Erythroblast (primary cell): ENCODE measurements at places on chromosomes 16 and 17.

- no peak for DNase-seq
Observed at GRCh38 chr16:14669776-14670175, 24.3 kb downstream of the PLA2G10 start.

DNA sequence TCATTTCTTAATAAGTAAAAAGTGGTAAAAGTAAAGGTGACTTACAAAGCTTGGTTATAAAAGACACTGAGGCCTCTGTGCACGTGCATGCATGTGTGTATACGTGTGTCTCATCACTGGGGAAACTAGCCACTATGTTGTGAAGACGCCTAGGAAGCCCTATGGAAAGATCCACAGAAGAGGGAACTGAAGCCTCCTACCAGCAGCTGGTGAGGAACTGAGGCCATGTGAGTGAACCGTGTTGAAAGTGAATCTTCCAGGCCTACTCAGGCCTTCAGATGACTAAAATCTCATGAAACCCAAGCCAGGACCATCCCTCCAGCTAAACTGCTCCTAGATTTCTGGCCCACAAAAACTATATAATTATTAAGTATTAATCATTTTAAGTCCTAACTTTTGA, 23.7 kb downstream of the PHLPP2 start:
- no peak for DNase-seq

GRCh38 chr16:11587643-11588247, 1.0 kb upstream of the LITAF start:
- DNase-seq: no peak

DNA sequence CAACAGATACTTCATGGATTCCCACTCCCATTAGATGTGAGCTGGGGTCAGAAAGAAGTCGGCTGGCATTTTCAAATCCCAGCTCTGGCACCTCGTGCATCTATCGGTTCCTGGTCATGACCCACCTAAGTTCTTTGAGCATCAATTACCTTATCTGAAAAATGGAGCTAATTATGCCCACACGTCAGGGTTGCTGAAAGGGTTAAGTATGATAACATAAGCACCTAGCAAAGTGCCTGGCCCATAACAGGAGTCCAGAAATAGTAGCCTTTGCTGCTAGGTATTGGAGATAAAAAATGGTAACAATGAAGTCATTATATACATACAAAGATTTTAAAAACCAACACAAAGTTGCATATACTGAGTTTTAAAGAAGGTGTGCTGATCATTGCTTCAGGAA, 14.1 kb upstream of the GNA13 start:
- no peak for DNase-seq

DNA sequence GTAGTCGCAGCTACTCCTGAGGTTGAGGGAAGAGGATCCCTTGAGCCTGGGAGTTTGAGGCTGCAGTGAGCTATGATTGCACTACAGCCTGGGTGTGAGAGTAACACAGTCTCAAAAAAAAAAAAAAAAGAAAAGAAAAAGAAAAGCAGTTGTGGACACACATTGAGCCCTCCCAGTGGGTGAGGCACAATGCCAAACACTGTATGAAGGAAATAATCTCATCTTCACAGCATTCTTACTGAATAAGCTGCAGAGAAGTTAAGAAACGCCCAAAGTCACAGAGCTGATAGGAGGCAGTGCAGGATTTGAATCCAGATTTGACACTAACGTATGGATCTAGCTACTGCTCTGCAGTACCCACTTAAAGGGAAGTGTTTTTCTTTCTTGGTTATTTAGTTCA, 5.9 kb upstream of the LYZL6 start:
- no peak for DNase-seq

- no peak for DNase-seq
Observed at GRCh38 chr16:35319536-35320192, 1860.3 kb downstream of the TP53TG3F start.

GRCh38 chr16:78444-79150, 572 bp downstream of the MPG start:
- DNase-seq: peak; percentile 52

GRCh38 chr16:65958086-65958485, 408.4 kb upstream of the CDH5 start:
- DNase-seq: no peak

- no peak for DNase-seq
Observed at GRCh38 chr16:78768718-78769117, 669.3 kb downstream of the WWOX start.

DNA sequence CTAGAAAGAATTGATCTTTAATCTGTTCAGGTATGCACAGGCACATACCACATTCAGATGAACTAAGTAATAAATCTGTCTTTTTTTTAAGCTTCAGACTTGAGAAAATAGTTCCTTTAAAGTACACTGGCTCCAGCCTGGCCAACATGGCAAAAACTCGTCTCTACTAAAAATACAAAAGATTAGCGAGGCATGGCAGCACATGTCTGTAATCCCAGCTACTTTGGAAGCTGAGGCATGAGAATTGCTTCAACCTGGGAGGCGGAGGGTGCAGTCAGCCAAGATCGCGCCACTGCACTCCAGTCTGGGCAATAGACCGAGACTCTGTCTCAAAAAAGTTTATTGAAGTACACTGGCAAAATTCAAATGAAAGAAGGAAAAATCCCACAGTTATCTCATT, 111.0 kb upstream of the NETO2 start:
- DNase-seq: no peak

DNA sequence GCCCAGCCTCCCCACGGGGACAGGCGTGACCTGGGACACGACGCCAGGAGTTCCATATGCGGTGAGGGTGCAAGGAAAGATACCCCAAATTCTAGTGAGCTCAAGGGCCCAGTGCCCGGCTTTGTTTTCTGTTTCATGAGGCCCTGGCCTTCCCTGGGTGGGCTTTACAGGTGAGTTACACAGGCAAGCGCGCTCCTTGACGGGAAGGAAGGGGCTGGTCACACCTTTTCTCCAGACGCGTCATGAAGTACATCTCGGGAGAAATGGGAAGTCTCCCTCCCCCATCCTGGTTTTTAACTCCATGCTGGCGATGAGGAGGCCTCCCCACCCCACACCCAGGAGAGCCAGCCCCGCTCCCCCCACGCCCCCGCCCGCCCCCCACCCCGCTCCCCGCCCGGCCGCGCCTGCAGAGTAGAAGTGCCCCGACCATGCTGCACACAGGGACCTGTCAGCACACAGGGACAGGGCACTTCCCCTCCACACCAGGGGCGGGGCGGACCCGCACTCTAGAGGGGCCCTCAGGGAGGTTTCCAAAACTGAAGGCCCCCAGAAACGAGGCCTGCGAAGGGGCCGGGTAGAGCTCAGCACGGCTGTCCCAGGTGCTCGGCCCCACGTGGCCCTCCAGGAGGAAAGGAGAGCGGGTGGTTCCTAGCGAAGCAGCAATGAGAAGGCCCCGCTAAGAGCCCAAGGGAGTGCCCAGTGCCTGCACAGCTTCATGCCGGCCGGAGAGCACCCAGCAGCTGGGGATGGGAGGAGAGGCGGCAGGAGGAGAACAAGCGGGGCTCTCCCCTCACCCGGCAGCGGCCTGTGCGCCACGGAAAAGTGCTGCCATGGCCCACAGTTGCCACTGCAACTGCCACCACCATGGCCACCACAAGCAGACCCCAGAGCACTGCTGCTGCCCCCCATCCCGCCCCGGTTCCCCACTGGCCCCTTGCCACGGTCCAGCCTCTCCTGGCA, 7.7 kb downstream of the CYB561 start:
- DNase-seq: no peak

GRCh38 chr17:64256913-64257807, 5.9 kb downstream of the TEX2 start:
- no peak for DNase-seq

DNA sequence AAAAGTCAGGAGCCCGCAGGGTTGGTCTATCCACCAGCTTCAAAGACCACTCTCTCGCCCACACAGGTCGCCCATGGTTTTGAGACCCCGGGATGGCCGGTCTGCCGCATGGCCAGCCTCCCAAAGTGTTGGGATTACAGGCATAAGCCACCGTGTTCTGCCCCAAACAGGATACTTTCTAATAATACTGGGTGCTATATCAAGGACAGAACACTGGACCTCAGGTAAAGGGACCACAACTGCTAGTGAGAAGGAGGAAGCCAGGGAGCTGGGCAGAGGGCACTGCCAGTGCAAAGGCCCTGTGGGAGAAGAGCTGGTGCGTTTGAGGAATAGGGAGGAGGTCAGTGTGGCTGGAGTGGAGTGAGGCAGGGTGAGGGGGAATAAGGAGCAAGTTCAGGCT, 34.1 kb downstream of the IL21R start:
- no peak for DNase-seq

GRCh38 chr16:73021866-73022495, 25.9 kb downstream of the ZFHX3 start:
- DNase-seq: no peak

DNA sequence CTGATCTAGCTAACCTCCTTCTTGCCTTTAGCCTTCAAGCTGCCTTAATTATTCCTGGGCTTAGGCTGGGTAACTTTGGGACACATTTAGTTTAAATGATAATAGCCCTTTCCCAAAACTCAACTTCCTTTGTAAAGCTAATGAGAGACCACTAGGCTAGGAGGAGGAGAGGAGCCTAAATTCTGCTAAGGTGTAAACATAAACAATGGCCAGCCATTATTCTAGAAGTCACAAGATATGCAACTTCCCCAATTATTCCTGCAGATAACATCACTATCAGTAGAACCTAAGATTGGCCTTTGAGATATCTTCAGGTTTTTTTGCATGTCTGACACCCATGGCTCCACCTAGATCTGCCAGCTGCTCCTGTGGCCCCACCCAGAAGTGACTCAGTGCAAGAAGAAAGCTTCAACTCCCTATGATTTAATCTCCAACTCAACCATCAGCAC, 131.2 kb upstream of the FAM20A start:
- DNase-seq: peak; percentile 5

- peak; percentile 74 for DNase-seq
Observed at GRCh38 chr16:2194852-2195321, 1.5 kb downstream of the CASKIN1 start.

- peak; percentile 18 for DNase-seq
Observed at GRCh38 chr17:55845385-55845784, 94.5 kb downstream of the PCTP start.

DNA sequence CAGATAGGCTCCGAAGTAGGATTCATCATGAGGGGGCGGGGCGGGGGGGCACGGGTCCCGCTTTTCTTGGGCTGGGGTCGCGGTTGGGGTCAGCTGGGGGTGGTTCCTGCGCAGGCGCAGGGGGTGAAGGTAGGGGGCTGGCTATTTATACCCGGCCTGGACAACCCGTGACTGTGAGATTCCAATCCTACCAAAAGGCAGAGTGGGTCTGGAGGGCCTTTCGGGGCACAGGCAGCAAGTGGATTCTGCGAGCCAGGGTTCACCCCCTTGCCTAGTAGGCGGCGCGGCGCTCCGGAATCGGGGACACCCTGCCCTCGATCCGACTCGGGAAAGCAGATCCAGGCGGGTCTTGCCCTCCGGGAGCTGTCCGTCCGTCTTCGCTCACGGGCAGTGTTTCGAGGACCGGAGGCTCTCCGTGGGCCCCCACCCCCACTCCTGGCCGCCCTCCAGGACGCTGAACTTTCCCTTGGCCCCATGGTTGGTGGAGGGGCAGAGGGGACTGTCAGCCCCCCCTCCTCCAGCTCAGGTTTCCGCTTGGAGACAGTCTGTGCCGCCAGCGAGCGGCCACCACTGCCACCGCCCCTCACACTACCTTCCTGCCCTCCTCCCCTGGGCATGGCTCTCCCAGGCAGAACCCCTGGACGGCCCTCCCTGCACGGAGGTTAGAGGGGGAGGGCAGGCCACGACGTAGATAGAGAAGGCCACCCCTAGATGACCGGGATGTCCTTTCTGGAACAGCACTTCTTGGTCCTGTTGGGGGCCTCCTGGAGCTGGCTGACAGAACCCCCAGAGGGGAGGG, 634 bp downstream of the SLC2A4 start:
- DNase-seq: peak; percentile 74

GRCh38 chr17:836151-836550, 54.0 kb downstream of the MRM3 start:
- no peak for DNase-seq

GRCh38 chr17:37505333-37505732, 15.6 kb downstream of the DUSP14 start:
- no peak for DNase-seq

- no peak for DNase-seq
Observed at GRCh38 chr17:58284613-58285421, 4.1 kb upstream of the MPO start.

GRCh38 chr17:8741771-8742170, 2.9 kb downstream of the CCDC42 start:
- DNase-seq: no peak

DNA sequence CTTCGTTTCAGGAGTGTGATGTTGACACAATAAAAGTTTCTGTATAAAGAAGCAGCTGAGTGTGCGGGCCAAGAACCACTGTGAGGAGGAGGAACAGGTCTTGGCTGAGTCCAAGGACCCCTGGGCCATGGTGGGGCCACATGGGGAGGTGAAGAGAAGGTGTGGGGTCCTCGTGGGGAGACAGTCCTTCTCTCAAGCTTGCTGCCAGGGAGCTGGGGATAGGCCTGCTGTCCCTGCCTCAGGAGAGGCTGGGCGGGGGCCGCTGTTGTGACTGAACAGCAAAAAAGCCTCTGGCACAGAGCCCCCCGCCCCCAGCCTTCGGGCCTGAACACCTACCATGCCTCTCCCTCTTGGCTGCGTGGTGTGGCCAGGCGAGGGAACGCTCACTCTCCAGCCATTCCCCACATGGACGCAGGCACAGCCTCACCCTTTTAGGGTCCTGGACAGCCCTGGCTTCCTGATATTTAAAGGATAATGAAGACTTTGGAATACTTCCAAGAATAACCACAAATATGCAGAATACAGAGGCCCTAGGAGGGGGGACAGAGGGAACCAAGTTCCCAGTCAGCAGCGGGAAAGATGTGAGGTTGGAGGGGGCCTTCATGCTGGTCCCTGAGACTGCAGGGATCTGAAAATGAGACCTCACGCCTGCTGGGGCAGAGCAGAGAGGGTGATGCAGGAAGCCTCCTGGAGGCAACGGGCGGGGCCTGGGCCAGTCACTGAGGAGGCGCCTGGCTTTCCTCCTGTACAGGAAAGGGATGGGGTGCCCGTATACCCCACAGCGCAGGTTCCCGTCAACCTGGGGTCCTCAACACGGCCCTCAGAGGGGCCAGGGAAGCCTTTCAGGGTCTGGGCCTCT, 100.0 kb upstream of the CREBBP start:
- no peak for DNase-seq

- DNase-seq: no peak
Observed at GRCh38 chr16:57281791-57282190, 2.7 kb downstream of the PLLP start.

DNA sequence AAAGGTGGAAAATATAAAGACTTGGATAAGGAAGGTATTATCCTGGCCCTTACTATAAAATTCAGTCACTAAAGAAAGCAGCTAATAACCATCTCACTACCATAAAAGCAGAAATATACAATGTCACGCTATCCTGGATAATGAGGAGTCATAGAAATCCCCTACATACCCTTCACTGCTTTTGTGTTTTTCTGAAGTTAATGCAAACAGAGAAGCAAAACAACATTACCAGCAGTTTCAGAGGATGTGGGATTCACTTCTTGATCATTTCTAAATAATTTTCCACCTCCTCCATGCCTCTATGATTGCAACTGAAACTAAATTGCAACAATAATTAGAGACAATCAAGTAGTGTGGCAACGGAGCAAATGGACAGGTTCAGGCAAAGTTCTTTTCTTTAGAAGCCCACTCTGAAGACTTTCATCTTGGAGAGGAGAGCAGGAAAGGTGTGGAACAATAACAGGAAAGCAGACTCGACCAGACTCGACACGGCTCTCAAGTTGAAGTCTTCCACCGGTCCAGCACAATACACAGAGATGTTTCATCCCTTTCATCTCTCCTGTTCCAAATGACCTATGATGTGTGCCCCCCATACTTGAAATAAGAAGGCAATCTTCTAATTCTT, 10.2 kb downstream of the CYTH1 start:
- DNase-seq: no peak

- no peak for DNase-seq
Observed at GRCh38 chr16:31430380-31431052, 2.4 kb upstream of the COX6A2 start.

- no peak for DNase-seq
Observed at GRCh38 chr17:34386343-34386696, 23.3 kb upstream of the CCL1 start.
